Memory B cell (primary cell): ENCODE measurements at places on chromosomes 13 and 19.

- no peak for DNase-seq
Observed at GRCh38 chr13:49308097-49308875, 60.6 kb downstream of the CDADC1 start.

DNA sequence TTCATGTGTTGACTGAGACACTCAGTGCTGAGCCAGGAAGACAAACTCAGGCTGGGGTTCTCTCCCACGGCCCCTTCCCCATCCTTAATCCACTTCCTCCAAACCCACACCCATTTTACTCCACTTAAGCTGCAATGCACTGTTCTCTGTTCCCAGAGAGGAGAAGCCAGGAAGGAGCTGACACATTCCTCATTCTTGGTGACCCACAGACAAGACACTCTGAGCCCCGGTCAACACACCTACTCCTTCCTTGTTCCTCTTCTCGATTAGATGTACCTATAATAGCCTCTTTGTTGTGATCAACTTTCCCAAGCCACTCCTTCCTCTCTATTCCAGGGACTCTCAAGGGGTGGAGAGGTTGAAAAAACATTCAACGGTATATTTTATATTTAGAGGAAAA lies 47.1 kb downstream of the INSR start:
- DNase-seq = no peak

GRCh38 chr13:79427265-79427664 lies 21.2 kb upstream of the RBM26 start:
- DNase-seq = no peak

DNA sequence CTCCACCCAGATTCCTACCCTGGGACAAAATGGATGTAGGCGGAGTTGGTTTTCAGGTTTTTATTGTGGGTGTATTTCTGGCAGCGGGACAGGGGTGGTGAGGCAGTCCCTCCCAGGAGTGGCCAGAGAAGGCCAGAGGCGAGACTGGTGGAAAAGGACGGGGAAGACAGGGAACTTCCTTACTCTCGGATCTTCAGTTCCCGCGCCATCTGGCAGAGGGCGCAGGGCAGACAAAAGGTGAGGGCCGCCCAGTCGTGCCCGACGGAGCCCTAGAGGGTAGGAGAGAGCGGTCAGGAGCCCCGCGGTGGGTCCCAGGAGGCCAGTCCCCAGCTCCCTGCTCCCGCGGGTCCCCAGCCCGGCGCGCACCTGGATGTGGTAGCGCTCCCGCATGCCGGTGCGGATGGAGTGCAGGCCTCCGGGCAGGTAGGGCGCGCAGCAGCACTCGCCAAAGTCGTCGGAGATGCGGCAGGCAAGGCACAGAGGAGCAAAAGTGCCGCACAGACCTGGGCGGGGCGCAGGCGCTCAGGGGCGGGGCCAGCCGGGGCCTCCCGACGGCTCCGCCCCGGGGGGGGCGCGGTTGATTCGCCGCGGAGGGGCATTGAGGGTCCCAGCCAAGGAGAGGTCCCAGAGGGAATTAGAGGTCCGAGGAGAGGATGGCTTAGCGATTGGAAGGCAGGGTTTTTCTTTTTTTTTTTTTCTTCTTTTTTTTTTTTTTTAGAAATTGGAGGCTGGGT lies 3.0 kb downstream of the CNFN start:
- peak; percentile 78 for DNase-seq

DNA sequence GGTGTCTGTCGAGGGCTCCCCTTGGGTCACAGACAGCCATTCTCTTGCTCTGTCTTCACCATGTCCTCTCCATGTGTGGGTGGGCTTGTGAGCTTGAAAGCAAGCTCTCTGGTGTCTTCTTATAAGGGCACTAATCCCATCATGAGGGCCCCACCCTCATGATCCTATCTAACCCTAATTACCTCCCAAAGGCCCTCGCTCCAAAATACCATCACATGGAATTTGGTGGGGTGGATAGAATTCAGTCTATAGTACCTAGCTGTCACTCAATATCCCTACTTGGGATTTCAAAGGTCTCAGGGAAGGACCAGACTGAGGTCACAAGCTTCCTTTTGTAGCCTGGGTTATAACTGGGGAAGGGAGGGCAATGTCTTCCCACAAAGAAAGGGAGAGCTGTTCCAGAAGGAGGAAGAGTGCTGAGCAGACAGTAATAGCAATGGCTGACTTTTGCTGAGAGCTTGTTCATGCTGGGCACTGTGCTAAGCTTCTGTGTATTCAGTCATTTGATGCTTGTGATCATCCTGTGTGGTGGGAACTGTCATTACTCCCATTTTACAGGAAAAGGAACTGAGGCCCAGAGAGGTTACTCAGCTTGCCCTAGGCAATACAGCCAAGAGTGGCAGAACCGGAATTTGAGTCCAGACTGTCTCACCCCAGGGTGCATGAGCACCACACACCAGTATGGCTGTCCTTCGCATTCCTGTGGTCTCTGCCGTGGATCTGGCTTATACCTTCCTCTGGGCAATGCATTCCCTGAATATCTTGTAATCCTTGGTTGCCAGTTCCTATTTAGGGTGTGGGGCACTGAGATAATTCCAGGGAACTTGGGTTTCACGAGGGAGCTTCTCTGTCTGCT lies 8.2 kb downstream of the FXYD5 start:
- no peak for DNase-seq

DNA sequence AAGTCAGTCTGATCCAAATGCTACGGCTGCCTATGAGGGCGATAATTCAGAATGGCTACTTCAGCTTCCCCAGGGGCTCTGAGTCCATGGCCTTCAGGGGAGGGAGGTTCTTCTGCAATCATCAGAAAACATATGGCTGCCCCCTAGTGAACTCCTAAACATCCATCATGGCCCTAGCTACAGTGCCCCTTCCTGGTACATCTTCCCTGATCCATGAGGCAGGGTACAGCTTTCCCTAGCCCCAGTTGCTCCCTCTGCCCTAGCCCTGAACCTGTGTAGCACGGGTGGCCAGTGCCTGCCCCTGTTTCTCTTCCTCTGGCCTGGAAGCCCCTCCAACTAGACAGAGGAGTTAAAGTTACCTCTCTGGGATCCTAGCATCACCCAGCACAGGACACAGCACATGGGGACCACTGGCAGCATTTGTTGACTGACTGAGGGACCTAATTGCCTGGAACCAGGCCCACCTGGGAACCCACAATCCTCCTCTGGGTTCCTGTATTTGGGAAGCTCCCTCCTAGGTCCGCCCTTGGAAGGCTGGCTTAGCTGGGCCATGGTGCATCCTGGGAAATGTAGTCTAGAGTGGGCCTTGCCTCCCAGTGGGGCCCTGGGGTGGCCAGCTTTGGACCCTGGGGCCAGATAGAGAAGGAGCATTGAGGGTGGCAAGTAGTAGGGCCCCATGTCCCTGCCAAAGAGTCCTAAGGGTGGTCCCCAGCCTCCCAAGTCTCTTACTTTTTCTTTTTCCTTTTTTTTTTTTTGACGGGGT lies 17.7 kb upstream of the SEMA6B start:
- no peak for DNase-seq
